ENCODE measurements at places on chromosomes 3 and 15.

GRCh38 chr3:176855901-176856486 is 341.3 kb downstream of the TBL1XR1 start:
- no peak for DNase-seq

DNA sequence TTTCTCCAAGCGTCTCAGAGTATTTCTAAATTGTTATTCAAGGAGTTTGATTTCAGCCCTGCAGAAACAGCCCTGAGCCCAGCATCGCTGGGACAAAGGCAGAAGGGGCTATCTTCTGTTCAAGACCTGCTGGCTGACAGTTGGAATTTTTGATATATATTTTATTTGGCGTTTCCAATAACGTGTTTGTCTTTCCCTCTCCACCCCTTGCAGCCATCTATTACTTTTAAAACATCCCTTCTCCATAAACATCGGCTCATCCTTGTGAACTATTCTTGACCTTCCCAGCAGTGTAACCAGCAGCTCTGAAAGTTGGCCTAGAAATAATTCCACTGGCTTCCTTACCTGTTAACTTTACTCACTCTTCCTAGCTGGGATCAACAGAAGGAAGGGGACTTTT is 5.5 kb upstream of the MEIS2 start:
- DNase-seq = no peak

- no peak for DNase-seq
These were observed 328.5 kb downstream of the MECOM start for GRCh38 chr3:169334991-169335390.

DNA sequence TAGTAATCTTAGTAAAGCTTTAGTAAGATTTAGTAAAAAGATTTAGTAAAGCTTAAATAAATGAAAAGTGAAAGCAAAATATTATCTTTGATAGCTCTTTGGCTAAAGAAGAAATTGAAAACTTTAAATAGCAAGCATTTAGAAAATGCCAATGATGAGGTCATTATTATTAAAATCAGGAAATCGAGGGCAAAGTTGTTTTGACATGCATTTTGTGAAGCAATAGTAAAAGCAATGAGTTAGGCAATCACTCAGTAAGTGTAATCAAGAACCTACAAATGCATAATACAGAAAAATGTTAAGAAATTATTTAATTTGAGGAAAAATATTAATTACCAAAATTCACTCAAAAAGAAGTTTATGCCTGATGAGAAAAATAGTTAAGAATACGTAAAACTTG is 280.3 kb upstream of the MME start:
- DNase-seq = no peak

GRCh38 chr15:31782951-31783350 is 247.4 kb upstream of the CHRNA7 start:
- DNase-seq = no peak

DNA sequence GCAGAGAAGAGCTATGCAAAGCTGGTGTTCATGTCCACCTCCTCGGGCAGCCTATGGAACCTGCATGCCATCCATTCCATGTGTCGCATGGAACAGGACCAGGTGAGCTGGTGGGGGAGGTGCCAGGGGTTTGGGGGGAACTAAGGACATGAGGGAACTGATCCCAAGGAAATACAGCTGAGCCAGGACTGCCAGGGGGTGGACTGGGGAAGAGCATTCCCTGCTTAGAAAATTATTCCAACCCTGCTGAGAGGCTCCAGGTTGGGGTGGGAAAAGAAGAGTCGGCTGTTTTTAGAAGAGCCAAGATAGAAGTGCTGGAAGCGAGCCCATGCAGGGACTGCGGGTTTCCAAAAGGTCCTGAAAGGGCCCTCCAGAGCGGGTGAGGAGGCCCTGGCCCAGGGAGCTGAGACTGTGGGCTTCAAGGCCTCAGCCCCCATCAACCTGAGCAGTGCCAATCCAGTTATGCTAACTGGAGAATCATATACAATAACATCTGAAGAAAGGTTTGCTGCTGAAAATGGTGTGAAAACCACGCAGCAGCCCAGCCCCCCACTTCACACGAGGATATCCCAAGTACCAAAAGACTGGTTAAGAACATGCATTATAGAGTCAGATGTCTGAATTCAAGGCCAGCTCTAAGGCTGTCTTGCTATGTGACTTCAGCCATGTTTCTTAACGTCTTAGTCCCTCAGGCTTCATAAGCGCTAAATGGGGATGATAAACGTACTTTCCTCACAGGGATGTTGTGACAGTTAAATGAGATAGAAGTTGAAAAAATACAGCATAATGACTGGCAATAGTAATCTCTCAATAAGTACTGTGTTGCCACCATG is 7.8 kb downstream of the DISP2 start:
- DNase-seq = no peak

GRCh38 chr3:128190501-128190900 is 37.2 kb downstream of the EEFSEC start:
- DNase-seq = no peak

- DNase-seq = no peak
These were observed 83.5 kb downstream of the PCSK6 start for GRCh38 chr15:101406036-101406435.

- no peak for DNase-seq
These were observed 154.0 kb upstream of the THBS1 start for GRCh38 chr15:39426552-39427532.

GRCh38 chr15:76342058-76342381 is 5.4 kb downstream of the ISL2 start:
- DNase-seq = no peak

DNA sequence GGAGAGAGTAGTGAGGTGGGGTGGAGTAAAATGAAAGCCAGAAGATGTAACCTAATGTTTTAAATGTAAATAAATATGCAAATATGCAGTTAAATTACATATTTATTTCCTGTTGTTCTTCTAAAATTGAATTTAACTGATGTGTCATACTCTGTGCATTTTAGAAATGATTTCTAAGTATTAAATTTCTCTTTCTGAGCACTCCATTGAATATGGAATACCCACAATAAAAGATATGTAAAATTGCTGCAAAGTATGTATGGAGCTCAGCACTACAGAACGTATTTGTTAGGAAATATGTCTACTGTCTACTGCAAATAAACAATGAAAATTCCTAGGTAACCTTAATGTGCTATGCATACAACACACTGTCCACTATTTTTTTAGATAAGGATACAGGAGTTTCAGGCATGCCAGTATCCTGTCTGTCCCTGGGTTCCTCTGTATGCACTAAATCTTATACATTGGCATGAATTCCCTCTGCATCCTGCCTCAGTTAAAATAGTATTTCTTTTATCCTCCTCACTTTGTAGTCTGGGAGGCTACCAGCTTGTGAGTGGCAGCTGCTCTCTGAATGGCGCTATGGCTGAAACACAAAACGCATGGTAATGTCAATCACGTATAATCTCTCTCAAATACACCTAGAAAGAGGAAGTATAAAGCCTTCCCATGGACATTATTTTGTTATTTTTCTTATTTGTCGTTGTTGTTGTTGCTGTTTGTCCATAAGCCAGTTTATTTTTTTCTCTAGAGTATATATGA is 579.5 kb downstream of the PYDC2 start:
- DNase-seq = no peak

GRCh38 chr15:34984889-34985630 is 3.0 kb downstream of the ZNF770 start:
- DNase-seq = no peak

DNA sequence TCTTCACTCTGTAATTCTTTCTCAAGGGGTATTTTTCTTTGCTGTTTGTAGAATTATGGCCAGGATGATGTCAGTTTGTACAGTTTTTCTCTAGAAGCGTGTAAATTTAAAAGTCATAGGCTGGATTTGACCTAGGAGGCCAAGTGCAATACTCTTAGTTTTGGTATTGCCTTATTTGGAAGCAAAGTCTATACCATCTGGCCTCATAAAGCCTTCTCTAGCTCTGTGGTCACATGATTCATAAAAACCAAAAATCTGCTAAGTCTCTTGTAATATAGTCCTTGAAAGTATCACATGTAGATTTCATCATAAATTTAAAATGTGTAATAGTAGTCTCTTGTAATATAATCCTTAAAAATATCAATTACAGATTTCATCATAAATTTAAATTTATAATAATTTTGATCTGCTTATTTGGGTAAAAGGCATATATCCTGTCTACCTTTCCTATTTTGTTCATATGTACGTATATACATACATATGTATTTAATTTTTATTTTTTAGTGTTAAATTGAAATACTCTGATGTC is 25.6 kb downstream of the TEX9 start:
- no peak for DNase-seq

DNA sequence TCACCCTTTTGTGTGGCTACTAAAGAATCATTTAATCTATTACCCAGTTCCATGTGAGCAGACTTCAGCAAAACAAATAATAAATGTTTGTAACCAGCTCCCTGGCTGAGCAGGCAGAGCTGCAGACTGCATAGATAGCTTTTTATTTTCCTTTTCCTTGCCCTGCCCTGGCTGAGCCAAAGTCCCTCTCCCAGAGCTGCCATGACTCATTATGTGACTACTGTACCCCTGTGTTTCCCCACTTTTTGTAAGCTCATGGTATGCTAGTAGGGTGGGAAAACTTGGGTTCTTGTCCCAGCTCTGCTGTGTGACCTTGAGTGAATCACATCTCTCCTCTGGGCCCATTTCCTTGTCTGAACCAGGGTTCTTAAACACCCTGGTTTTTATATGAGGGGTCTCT is 127.5 kb downstream of the CLSTN2 start:
- no peak for DNase-seq

- no peak for DNase-seq
These were observed 628.2 kb upstream of the CFAP20DC start for GRCh38 chr3:59677747-59678702.

DNA sequence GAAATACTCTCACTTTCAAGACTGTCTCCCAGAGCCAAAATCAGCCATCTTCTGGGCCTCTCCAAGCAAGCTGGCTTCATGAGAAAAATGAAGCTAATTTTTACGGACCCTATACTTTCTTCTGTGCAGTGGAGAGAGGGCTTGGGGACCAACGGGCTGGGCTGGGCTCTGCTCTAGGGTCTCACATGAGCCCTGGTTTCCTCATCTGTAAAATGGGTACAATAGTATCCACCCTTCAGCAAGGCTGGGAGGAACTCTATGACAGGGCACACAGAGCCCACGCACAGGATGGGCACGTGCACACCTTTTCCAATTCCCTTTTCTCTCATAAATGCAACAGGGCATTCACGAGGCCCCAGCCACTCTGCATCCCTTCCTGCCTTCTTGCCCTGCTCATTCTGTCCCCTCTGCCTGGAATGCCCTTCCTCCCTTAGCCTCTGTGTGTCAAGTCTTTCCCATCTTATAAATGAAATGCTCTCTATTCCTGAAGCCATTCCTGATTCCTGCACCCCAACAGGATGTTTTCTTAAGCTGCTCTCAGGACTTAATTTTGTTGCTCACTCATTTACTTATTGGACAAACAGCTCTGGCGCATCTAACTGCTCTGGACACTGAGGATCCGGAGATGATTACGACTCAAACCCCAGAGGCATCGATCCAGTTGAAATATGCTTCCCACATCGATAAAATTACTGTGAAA is 32.9 kb upstream of the SEC13 start:
- DNase-seq = no peak

DNA sequence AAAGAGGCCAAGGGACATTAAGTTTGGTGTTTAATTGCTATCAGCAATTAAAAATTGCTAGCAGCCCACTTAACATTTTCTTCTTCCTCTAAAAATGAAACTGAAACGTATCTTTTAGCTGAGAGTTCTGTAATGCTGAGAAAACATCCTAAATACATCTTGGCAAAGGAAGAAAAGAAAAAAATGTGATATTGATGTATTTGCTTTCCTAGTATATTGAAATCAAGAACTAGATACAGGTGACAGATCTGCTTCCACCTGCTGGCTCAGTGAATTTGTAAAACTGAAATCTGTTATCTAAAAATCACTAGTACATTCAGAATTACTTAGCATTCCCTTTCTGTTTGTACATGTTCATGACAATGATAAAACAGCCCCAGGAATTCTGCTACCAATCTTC is 283.2 kb downstream of the ZBTB20 start:
- no peak for DNase-seq

GRCh38 chr3:133943639-133944141 is 48.0 kb upstream of the RAB6B start:
- no peak for DNase-seq

GRCh38 chr3:76570436-76571057 is 469.4 kb upstream of the ROBO2 start:
- DNase-seq = no peak

- no peak for DNase-seq
These were observed 81.9 kb upstream of the SLC25A36 start for GRCh38 chr3:140859592-140860336.

- DNase-seq = no peak
These were observed 3.2 kb upstream of the RORA start for GRCh38 chr15:61232266-61232665.

GRCh38 chr3:1228289-1228688 is 135.5 kb downstream of the CNTN6 start:
- DNase-seq = no peak

DNA sequence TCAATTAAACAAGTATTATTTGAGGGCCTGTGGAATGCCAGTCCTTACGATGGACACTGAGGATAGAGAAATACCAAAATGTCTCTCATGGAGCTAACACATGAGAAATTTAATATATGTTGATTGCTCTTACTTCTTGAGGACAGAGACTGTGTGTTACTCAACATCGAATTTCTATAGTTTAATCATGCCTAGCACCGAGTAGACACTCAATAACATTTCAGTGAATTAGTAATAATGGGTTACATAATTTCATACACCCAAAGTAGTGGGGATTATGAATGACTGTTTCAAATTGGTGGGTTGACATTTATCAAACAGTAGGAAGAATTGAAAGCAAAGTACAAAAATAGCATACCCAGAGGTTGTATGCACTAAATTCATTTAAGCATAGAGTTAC is 11.2 kb downstream of the FMN1 start:
- DNase-seq = no peak

DNA sequence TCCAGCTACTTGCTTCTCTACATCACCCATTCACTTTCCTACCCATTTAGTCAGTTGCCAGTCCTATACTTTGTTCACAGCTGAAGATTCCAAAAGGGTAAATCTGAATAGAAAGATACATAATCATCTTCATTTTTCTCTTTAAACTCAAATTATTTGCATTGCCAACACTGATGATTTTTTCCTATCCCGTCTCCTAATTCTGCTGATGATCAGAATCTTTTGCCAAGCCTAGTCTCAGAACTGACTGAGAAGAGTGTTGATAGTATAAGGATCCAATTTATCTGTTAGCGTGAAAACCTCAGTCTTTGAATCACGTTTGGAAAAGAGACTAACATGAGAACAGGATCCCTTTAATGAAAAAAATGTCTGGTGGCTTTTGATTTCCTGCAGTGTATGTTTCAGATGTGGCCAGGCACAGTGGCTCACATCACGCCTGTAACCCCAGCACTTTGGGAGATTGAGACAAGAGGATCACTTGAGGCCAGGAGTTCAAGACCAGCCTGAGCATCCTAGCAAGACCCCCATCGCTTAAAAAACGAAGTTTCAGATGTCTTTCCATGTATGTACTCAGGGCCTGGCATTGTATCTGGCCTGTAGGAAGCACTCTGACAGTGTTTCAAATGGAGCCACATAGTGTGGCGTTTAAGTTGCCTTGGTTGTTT is 169.4 kb downstream of the KLHL25 start:
- no peak for DNase-seq

Measured in HuH-7 (cell line).